AG09319 (cell line): ENCODE measurements at places on chromosomes 2 and 18.

- no peak for DNase-seq
These were observed 146.5 kb downstream of the MAIP1 start for GRCh38 chr2:200101922-200102321.

GRCh38 chr2:150485871-150486538, 1.5 kb downstream of the RND3 start:
- DNase-seq, result no peak

DNA sequence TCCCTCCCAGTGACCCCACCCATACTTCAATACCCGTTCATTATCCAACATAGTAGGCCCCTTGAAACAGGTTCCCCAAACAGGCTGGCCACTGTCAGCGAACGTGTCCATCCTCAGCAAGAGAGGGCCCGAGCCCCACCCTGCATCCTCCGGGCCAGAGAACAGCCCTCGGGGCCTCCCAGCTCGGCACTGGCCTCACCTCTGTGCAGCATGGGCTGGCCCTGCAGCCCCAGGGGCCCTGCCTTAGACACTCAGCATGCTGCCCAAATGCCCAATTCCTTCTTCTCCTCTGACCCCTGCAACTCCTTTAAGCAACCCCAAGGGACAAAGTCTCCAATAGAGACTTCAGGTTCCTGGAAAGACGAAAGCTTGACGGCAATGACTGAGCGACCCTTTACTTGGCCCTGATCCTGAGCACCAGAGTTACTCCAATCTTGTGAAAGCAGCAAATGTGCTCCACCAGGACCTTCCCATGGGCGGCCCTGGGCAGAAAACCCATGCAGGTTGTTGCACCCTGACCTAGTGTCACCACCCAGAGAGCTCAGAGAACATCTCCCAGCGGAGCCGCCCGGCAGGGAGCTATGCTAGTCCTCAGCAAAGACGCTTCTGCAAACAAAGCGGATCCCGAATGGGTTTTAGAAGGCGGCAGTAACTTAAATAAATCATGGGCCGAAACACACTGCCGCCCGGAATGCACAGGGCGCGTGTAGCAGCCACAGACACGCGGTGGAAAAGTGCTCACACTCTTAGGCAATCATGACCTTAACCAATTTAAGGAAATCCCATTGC, 782 bp downstream of the COL6A3 start:
- DNase-seq, result no peak

DNA sequence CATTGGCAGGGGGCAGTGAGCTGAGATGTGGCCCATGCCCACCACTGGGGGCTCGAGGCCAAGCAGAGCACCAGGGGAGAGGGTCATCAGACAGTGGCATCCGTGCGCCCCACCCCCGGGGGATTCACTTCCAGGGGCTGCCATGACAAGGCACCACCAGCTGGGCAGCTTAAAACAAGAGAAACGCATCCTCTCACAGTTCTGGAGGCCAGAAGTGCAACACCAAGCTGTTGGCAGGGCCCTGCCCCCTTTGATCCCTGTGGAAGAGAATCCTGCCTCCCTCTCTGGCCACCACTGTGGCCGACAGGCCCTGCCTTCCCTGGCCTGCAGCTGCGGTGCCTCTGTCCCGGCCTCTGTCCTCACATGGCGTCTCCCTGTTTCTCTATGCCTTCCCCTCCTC, 187.7 kb upstream of the ID2 start:
- no peak for DNase-seq

DNA sequence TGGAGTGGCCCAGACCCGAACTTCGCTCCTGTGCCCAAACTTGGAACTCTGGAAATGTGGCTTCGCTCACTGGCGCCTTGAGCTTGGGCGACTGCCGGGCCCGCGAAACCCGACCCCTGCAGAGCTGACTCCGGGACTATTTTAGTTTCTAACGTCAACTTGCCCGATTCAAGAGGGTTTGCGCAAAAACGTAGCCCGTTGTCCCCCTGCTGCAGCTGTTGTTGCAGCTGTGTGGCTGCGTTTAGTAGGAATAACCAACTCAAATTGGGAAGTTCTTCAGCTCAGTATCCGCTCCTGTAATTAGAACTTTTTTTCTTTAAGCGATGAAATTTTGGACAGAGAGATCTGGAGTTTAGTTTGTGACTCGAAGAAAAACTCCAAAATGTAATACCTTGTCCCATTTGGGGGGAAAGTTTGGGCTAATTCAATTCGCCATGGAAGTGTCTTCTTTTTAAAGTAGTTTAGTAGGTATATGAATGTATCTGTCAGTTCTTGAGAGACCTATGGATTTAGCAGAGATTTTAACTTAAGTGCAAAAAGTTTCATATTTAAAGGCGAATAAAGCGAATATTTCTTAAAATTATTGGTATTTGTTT, 559 bp downstream of the MYL12A start:
- DNase-seq, result no peak

DNA sequence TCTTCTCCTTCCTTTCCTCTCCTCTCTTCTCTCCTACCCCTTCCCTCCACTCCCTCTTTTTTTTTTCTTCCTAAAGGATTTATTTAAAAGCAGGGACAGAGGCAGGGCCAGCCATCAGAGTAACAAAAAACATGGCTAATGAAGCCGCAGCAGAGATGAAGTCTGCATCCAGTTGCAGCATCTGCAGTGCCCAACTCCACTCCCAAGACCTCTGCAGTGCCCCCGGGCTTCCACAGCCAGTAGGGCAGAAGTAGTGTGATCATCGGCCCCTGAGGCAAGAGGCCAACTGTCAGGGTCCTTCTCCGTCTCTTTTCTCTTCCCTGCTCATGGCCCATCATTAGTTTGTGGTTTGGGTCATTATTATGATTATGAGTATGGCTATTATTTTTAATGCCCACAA, 4.2 kb upstream of the EGR4 start:
- DNase-seq, result no peak

DNA sequence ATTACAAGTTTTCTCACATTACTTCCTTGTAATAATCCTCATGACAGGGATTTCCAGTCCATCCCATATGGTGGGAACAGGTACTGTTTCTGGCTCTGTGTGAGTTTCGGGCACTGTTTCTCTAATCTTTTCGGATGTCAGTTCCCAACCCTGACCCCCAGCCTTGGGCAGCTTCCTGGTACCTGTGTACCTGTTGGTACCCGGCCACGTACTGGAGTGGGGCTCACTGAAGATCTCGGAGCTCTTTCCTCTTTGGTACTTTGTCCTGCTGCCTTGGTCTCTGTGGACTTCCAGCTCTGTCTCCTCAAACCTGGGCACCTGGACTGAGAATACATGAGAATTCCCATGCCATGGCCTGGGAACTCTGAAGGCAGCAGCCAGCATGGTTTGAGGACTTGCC, 36.8 kb downstream of the GRHL1 start:
- DNase-seq, result no peak

DNA sequence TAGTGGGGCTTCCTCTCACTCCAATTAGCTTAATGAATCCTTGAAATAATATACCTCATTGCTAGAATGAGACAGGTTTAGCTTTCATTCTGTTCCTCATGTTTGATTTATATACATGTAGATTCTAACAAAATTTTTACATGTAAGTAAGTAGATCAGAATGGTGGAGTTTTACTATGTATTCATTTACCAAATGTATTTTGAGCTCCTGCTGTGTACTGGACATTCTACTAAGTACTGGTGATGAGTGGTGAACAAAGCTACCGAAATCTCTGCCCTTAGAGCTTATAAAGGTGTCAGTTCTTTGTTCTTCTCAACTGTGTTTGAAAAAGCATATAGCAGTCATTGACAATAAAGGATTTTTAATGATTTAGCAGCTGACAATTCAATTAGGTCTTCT, 19.7 kb downstream of the MTA3 start:
- no peak for DNase-seq

GRCh38 chr2:75488157-75488556, 72.6 kb downstream of the EVA1A start:
- no peak for DNase-seq

GRCh38 chr2:50018292-50018691, 864.0 kb upstream of the FSHR start:
- no peak for DNase-seq

- DNase-seq, result no peak
These were observed 118.7 kb downstream of the RNF144A start for GRCh38 chr2:7035884-7036283.

GRCh38 chr2:237452861-237453260, 34.2 kb upstream of the MLPH start:
- DNase-seq, result no peak

- no peak for DNase-seq
These were observed 42.1 kb downstream of the TET3 start for GRCh38 chr2:74026687-74027241.

DNA sequence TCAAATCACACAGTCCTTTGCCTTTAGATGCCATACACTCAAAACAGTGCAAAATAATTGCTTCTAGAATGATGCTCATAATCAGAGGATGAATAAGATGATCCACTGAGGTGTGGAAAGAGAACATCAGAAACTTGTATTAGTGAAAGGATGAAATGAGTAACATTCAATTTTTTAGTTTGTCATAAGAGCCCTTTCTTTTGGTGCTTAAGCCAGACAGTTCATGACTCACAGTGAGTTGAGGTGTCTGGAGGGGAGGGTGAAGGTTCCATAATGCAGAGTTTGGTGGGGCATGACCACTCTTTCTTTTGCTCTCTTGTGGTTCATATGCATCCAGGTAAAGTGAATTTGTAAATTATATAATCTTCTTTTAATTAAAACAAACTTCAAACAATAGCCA, 415.0 kb upstream of the CELF4 start:
- no peak for DNase-seq

GRCh38 chr2:157803476-157803875, 72.7 kb downstream of the ACVR1 start:
- no peak for DNase-seq

DNA sequence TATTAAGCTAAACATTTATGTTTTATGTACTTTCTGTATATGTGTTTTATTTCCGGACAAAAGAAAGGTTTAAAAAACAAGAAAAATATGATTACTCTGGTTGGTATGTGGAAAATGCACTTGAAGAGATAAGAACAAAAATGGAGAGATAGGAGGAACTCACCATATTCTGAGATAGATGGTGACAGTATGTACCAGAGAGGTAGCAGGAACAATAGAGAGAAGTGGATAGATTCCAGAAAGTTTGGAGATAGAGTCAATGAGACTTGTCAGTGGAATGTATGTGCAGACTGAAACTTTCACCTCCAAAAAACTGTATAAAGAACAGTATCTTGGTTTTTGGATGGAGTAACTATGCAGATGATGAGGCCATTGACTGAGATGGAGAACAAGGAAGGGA, 105.6 kb upstream of the FSHR start:
- no peak for DNase-seq

GRCh38 chr18:7537145-7537544, 30.0 kb upstream of the PTPRM start:
- no peak for DNase-seq

DNA sequence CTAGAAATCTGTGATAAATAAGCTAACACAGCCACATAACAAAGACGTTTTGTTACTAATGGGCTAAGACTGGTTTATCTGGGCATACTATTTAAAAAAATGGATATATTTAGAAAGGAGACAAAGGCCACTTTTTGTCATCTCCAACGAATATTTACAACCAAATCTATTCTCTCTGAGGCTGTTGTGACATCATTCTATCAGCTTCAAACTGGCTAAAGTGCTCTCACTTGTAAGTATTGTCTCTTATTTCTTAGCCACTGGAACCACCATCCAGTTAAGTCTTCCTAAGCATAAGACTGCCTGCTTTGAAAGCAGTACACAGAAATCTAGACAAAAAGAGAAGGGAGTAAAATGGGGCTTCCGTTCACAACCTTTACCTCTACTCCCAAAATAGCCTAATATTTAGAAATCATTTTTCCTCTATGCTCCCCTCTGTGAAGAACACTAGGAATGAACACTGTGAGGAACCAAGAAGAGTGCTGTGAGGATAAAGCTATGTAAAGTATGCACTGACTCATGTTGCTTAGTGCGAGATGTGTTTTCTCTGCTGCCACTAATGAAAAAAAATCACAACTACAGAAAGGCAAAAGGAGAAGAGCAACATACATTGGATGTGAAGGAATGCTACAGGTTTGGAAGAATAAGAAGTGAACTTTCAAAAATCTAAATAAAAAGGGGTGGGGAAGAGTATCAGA, 264.1 kb downstream of the EXOC6B start:
- DNase-seq, result no peak

- no peak for DNase-seq
These were observed 53.5 kb upstream of the NDUFV2 start for GRCh38 chr18:9048808-9049494.

DNA sequence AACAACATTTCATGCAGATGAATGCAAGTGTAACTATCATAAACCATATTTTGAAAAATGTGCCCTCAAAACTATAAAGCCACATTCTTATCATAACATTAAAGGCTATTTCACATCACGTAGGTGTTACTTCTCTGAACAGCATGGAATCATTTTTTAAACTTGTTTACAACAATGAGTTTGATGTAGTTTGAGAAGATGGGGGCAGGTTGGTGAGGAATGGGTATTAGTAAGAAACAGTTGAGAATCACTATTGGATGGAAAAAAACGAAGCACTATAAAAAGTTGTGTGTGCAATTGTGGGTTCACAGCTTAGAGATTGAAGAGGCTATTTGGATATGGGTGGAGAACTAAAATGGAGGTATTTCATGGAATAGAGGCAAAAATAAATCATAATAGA, 569.1 kb downstream of the ARHGAP15 start:
- DNase-seq, result no peak

DNA sequence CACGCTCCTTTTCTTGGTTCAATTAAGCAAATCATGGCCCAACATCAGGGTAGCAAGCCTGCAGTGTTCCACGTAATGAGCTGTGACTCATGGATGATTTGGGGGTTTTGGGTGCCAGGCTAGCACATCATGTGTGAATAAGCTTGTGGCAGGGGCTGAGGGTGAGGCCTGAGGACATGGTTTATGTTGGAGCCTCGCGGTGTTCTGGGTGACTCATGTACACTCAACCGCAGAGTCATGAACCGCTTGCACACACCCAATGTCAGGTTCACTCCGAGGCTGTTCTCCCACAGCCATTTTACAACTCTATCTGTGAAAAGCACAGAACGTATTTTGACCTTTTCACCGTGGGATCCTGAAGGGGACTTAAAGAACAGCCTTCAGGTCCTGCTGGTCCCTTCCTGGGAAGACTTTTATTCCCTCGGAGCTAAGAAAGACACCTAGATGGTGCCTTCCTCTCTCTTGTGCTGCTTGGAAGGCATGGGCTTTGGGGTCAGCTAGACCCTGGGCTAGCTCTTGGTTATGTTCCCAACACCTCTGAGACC, 139.9 kb upstream of the ZEB2 start:
- peak; percentile 7 for DNase-seq

GRCh38 chr2:230908595-230909191, 16.3 kb downstream of the GPR55 start:
- DNase-seq, result peak; percentile 37
